ENCODE measurements at places on chromosomes 6 and 20.

GRCh38 chr6:35388030-35388429, 45.7 kb downstream of the PPARD start:
- no peak for DNase-seq

GRCh38 chr6:72738091-72738490, 116.2 kb downstream of the KCNQ5 start:
- DNase-seq = no peak

DNA sequence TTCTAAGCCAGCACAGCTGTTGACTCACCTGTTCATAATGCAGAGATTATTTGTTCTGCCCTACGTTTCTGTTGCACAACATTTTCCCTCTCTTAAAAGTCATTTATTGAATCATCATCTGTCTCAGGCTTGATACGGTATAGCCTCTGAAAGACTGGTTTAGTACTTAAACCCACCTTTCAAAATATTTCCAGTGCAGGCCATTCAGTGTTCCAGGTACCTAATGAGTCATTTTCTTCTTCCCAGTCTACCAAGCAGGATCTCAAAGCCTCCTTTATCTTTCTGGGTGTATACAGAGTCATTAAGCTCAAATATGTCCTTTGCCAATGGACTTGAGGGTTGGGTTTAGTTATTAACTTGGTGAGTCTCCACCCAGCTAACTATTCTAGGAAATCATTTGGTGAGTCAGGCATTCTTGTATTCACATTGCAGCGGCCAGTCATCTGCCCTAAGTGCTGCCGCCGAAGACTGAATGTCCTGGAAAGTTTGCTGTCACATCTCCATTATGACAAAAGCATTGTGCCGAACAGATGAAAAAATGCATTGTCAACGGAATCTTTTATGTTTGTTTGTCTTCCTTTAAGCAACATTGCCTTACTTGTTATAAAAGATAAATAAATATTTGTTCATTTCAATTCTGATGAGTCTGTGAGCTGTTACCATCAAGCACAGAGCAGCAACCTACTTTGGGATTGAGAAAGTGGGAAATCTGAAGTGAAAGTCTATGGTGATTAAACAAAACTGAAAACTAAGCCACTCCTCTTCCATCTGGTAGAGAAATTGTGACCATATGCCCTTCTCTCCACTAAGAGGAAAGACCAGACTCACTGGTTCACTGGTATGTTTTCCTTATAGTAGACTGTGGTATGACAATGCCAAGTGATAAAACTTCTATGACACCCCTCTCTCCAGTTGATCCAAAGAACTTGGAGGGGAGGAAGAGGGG, 14.3 kb upstream of the FAM135A start:
- peak; percentile 49 for DNase-seq

- DNase-seq = peak; percentile 64
Observed at GRCh38 chr20:1301031-1301529, 27.9 kb downstream of the SDCBP2 start.

DNA sequence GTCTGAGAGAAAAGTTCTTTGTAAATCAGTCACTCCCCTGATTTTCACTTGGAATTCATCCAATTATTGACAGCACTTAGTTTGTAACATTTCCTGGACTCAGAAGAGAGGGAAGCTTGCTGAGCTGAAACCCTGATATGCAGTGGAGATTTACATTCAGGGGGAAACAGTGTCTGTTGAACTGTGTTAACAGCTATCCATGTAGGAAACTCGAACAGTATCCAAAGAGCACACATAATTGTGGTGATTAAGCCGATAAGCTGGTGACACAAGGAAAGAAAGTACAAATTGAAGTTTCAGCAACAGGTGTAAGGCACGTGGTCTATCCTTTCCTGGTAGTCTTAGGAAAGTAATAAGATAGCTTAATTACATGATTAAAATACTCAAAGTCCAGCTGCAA, 78.1 kb upstream of the FLRT3 start:
- peak; percentile 13 for DNase-seq

DNA sequence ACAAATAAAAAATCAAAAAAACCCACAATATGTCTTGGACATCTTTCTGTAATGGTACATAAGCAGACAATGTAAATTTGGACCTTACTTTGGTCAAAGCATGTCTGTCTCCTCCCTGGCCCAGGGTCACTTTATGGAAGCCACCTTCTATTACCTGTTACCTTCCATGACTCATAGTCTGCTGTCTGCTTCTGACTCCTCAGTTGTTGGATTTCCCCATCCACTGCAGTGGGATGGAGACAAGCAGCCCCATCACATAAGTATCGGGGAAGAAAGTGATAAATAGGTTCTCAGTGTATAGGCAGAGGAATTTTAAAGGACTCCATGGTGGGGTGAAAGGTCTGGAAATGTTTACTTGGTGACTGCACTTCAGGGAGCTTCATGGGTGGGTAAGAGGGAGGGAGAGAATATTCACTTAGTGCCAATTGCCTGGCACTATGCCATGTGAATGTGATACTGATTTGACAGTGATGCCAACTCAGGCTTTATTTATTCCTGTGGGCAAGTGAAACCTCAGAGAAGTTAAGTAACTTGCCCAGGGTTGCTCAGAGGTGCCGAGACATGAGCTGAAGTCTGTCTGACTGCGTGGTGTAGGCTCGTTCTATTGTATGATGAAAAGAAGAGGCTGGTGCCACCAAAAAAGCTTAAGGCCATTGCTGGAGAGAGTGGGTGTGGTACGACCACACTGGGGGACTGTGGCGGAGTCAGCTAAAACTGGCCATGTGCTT, 175.6 kb upstream of the RNF24 start:
- DNase-seq = no peak

DNA sequence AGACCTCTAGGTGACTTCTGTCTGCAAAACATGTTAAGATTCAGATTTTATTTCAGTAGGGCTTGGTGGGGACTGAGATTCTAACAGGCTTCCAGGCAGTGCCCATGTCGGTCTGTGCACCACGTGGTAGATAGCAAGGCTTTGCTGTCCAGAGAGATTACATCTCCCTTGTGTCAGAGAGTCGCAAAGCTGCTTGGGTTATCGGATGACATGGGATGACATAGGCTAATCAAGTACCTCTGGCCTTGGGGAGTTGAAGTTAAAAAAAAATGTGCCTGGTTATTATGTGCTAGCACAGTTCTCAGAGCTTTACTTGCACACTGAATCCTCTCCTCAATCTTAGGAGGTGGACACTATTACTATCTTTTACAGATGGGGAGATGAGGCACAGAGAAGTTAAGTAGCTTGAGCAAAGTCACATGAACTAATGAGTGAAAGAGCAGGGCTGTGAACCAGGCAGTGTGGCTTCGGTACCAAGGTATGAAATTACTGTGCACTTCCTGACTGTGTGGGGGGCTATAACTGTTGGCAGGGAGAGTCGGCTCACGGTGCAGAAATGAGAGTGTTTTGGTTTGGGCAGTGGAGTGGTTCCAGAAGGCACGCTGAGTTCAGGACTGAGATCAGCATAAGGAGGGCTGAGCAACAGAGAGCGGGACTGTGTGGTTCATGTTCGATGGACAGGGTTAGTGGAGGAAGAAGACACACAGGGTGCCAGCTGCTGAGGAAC, 41.1 kb downstream of the FARS2 start:
- DNase-seq = no peak

DNA sequence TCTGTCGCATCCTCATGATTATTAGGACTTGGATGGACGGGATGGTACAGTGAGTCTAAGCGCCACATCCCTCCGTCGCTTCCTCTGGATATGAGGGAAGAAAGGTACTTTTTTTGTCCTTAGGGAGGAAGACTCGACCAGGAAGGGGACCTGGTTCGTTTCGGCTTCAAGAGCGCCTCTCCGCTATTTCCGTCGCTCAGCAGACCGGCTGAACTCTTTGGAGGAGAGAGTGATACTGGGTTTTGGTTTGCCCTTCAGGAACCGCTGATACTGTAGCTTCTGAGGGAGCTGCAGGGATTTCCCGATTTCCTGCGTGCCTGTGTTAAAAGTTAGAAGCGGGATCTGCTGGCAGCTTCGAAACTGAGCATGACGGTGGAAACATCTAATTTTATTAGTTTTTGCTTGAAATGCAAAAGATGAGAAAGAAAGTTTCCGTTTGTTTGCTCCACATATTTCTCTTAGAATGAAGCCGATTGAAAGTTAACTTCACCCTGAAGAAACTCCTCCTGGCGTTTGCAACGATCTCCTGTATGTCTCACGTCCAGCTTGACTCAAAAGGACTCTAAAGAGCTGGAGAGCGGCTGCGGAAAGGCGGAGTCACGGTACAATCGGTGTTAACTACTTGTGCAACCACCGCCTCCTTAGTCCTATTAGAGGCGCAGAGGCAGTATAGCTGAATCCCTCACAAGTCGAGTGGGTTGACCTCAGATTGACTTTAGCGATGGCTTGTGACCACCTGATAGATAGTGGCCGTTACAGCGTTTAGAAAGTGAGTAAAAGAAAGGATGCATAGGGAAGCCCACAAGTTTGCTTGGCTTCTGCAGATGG, 129.4 kb downstream of the TRIM27 start:
- peak; percentile 29 for DNase-seq

DNA sequence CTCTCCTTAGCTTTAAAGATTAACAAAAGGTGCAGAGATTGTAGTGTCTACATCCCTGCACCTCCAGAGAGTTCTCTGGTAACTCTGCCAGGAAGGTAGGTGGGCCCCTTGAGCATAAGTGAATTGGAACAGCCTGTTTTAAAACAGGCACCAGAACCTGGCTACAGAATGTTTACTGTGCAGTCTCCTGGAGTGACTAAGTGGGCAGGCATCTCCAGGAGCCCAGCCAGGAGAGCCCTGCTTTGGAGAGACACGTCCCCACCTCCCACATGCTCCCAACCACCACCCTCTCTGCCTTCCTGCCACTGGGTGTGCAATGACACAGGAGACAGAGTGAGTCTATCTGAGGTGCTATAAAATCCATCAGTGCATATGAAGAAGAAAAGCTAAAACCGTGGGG, 110.3 kb upstream of the EYA4 start:
- DNase-seq = no peak

DNA sequence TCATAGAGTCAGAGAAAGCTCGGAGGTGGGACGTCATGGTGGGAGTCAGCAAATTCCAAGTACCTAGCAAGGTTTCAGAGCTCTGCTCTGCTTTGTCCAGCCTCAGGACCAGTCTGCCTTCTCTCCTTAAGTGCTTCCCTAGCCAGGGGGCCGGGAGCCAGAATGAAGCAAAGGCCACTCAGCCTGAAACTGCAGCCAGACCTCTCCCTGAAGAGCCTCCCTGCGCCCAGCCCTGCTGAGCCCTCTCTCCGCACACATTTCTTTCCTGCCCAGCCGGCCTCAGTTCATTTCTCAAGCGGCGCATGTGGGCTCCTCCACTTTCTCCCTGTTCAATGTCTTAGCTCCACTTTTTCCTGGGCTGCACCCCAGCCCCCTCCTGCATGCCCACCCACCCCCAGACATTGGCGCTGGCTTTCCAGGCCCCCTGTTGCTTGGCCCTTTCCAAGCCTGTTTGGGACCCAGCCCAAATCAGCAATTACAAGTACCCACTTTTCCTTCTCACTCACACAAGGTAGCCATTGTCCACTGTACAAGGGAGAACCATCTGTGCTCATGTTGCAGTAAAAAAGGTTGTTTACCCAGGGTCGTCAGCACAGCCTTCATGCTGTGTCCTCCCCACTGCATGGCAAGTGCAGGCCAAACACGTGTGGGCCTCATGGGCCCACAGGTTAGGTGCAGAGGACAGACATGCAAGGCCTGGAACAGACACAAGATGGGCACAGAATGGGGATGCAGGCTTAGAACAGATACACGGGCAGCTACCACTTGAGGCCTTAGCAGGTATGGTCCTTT, 147.1 kb downstream of the MRPL14 start:
- DNase-seq = no peak

- no peak for DNase-seq
Observed at GRCh38 chr20:24491041-24491756, 21.8 kb downstream of the SYNDIG1 start.

- no peak for DNase-seq
Observed at GRCh38 chr6:149306967-149307366, 10.5 kb upstream of the TAB2 start.

DNA sequence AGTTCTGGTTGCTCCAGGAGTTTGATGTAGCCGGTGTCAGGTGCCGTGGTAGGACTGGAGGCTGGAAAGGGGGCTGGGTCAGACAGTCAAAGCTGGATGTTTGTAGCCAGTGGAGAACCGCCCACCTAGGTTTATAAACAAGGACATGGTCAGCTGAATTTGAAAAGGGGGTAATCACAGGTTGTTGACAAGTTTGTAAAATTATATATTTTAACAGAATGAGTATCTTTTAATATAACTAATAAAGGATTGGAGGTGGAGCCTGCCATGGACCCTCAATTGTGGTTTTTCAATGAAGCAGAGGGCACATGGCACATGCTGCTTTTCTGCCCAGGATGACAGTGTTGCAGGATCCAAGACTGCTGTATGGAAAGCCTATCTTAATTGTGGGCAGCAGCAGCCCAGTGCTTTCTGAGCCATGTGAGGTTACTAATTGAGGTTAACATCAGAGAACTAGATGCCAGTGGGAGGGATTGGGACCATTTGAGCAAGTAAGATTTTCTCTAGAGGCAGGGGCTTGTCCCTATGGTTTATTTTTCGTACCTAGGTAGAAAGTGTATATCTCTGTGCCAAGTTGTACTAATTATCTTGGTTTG, 9.7 kb downstream of the HECA start:
- no peak for DNase-seq

DNA sequence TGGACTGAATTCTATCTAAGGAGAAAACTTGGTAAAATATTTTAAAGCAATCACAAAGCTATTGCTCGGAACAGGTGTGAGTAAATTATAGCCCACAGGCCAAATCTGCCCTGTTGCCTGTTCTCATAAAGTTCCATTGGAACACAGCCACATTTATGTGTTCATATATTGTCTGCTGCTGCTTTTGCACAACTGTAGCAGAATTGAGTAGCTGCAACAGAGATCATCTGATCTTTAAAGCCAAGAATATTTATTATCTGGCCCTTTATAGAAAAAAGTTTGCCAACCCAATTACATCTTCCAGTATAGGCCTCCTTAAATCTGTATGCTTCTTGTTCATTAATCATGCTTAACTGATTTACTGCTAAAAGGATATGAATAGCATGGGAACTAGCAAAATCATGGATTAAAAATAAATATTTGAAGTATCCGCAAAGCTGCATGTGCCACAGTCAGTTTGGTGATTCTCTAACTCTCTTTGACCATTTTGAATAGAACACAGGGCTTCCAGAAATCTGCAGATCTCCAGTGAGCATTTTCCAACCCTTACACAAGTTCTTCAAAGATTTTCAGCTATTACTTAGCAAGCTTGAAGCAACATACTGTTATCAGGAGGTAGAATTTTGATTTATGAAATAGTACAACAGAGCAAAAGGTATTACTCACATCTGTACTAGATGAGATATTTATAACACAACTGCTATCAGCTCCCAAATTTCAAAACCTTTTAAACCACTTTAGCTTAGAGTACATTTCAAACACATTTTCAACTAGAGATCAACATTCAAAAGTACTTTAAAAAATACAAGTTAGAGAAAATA, 312.6 kb upstream of the ID4 start:
- no peak for DNase-seq
